ENCODE measurements at places on chromosomes 7 and 10.

DNA sequence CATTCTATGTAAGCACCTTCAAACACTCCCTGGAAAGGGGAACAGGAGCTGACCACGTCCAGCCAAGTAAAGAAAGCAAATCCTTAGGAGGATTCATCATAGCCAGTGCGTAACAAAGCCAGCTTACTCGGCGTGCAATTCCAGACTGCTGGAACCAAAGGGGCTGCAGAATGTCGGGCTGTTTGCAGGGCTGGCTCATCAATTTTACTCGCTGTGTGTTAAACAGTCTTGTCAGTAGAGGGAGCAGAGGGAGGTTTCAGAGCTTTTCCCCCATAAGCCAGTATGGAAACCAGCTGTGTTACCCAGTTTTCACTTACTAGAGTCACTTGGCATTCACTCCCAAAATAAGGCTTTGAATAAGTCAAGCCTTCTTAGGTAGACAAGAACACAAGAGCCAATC is 127.1 kb downstream of the KMT2E start:
- DNase-seq = peak; percentile 45

DNA sequence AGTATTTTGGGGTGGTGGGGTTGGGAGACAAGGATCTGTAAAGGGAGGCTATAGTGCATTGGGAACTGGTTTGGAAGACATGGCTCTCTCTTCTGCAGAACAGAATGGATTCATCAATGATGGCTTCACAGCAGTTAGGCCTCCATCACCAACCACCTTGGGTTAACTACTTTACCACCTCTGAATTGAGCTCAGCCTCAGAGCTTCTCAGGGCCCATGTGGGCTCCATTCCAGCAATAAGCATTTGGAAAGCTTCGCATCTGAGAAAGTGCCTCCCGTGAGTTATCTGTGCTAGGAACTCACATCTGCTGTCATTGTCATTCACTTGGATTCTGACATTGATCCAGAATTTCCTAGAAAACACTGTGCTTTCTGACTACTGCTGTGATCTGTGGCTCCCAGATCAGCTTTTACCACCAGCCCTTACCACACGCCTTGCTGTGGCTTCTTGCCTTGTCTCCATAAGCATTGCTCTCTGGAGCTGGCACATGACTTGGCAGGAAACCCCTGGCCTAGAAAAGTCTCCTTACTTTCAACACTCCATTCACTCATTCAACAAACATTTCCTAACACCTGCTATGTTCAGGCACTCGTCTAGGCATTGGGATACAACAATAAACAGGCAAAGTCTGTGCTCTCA is 70.7 kb upstream of the ADO start:
- DNase-seq = no peak

- DNase-seq = no peak
Measured at GRCh38 chr7:36088553-36088952, 64.5 kb upstream of the EEPD1 start.

DNA sequence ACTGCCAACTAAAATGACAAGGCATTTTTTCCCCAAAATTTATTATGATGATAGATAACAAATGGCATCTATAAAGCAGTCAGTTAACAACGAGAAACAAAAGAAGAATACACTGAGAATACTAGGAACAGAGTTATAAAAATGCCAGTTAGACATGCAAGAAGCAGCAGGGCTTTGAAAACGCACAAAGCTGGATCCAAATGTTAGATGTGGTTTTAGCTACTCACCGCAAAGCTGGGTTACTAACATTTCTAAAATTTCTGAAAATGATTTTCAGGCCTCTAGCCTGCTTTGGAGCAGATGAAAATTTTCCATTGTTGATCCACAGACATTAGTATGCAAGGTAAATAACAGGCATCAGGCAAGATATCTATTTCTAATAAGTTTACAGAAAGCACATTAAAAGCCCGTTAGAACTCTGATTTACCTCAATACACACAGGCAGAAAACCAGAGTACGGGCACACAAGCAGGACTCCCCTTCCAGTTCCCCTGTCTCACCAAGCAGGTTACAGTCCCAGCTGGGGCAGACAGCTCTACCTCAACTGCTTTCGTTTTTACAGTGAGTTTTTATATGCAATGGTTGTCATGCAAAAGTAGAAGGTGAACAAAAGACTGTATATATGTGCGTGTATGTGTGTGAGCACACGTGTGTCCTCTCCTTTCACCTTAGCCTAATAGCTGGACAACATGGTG is 37.9 kb downstream of the GLI3 start:
- DNase-seq = peak; percentile 61

DNA sequence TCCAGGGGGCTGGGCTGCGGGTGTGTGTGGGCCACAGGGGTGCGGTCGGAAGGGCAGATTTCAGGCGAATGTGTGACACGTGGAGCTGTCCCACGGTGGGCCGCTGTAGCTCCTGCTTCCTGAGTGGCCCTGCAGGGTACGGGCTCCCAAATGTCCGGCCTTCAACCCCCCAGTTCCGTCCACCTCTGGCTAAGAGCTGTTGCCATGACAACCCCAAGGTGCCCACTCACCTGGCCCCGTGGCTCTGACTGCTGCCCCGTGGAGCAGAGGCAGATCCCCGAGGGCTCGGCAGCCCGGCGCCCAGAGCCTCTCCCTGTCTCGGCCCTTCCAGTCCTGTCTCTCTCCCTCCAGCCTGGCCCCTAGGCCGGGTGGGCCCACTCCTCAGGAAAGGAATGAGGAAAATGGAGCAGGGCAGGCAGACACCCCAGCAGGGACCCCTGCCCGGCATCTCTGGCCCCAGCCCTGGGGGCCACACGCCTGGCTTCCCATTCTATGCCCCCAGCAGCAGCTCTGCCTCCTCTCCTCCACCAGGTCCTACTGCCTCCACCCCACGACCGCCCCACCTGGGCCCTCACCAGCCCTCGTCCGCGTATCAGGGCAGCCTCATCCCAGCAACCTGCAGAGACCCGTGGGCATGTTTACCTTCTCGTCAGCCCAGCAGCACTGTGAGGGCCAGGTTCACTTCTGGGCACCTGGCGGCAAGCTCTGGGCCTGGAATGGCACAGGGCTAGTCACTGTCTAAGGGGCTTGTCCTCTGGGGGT is 215.6 kb downstream of the ELFN1 start:
- DNase-seq = no peak

DNA sequence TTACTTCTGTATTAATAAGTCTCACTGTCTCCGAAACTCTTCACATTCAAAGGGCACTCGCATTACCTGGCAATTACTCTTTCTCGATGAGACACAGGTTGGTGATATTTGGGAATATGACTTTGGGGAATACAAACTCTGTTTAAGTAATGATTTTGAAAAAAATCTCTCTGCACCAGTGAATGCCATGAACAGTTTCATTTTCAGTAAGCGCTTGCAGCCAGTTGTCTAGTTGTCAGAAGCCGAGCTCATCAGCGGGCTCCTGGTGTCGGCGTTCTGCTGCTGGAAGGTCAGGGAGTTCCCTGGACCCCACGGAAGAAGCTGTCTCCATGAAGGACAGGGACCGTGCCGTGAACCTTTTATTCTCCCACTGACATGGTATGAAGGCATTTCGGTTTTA is 57.7 kb downstream of the PTPRE start:
- no peak for DNase-seq

GRCh38 chr7:80707318-80707717 is 68.9 kb downstream of the CD36 start:
- no peak for DNase-seq

DNA sequence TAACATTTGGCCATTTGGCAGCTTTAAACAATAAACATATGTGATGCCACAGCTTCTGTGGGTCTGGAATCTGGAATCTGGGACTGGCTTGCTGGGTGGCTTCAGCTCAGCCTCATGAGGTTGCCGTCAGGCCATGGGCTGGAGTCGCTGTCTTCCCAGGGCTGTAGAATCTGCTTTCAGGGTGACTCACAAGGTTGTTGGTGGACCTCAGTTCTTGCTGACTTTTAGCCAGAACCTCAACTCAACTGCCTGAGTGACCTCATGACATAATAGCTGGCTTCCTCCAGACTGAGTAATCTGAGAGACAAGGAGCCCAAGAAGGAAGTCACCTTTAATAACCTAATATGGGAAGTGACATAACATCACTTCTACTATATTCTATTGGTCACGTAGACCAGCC is 44.6 kb upstream of the TSPAN13 start:
- peak; percentile 97 for DNase-seq

- peak; percentile 79 for DNase-seq
Measured at GRCh38 chr10:110758898-110759297, 112.8 kb upstream of the PDCD4 start.

- no peak for DNase-seq
Measured at GRCh38 chr7:22751341-22751740, 24.3 kb downstream of the IL6 start.

DNA sequence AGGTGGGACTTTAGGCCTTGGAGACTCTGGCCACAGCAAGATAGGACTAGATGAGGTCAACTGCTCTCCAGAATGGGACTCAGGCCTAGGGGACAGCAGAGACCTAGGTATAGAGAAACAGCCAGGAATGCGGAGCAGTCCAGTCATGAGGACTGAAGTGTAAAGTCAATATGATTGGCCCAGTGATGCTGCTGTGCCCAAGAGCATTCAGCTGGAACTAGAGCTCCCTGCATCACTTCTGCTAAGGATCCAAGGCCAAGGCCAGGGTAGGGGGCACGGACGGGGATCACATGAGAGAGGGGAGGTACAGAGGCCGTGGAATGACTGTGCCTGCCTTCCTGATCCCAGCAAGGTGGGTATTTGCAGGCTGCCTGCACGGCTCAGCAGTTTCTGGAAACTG is 237.9 kb downstream of the FRMD4A start:
- DNase-seq = no peak

DNA sequence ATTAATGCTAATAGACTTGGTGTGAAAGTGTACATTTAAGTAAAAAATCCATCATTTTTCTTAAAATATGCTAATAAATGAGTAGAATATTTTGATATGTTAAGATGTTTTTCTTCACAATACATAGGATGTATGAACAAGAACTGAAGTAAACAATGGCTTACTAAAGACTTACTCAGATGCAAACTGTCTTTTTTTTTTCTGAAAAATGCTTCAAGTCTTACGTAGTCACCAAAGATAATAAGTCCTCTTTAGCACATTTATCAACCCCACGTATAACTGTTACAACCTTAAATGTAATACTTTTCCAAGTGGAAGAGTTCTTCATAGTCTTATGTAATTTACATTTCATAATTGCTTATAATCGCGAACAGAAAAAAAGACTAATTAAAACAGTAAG is 54.8 kb downstream of the MDFIC start:
- DNase-seq = no peak

DNA sequence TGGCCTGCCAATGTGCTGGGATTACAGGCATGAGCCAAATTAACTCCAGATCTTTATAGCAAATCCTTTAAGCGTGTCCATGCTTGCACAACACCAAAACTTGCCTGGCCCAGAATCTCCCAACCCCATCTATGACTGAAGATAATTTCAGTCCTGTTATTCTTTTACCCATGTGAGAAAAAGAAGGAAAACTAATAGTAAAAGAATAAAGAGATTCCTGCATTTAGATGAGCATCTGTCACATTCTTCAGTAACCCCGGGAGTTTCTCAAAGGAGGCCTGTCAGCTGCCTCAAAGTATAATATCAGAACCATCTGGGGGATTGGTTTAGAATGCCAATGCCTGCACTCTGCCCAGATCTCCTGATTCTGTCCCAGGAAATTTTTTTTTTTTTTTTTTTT is 158.1 kb upstream of the KMT2E start:
- no peak for DNase-seq

GRCh38 chr7:81260152-81260551 is 341.3 kb upstream of the SEMA3C start:
- no peak for DNase-seq

DNA sequence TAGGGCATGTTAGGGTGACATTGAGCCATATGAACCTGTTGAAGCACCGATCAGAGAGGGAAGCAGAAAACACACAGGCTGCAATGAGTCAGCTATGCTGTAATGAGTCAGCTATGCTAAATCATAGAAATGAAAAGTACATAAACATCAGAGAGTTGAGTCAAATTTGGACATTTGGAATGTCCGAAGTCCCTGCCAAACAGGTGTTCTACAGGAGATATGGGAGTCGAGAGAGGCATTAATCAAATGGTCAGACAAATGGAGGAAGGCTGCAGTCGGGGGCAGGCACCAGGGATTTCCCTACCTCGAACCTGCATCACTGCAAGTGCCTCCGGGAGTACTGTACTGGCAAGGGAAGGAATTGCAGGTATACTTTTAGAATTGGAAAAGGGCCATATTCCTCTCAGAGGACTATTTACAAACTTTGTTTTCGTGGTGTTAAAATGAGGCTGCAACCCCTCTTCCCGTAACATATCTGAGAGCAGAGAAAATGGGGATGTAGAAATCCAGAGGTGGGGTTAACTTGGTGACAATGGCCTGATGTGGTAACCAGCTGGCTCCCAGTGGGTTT is 8.8 kb upstream of the ZC3HAV1 start:
- DNase-seq = peak; percentile 41

- DNase-seq = no peak
Measured at GRCh38 chr7:130288829-130289228, 4.1 kb upstream of the CPA4 start.

DNA sequence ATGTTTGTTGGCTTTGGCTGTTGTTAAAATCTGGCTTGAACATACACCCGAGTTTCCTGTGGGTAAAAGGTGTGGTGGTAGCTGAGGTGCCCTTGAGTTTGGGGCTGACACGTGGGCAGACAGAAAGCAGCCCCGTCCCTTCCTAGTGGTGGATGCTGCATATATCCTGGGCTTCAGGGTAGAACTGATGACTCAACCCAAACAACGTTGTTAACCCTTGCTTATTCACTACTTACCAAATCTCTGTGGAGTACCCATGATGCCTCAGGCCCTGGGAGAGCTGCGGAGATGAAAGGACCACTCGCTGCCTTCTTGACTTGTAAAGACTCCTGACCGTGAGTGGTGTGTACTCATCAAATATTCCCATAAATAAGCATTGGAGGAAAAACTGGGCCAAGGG is 245.1 kb downstream of the RAB11FIP2 start:
- DNase-seq = no peak

DNA sequence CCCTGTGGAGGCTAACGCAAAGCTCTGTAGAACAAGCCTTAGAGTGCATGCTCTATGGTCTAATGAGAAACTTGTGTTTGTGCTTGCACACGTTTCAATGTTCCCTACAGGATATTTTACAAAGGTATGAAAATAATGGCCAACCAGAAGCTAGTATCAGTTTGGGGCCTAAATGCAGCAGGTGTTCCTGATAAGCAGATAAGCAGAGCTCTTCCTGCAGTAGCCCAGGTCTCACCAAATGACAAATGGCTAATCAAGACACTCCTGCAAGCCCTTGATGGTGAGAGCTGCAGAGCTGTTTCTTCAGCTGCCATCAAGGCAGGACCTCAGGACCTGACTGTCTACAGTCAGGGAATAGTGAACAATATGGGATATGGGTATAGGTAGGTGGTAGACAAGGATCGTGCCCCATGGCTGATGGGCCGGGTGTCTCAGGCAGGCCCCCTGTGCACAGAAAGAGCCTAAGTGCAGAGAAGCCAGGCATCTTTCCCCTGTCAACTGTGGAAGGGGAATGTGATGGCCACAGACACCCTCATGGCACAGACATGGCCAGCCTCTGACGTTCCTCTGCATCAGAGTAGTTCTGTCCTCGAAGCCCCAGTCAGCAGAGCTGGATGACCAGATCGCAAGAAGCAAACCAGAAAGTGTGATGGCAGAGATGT is 23.2 kb upstream of the RASSF4 start:
- no peak for DNase-seq

GRCh38 chr7:12968836-12969422 is 281.5 kb downstream of the ARL4A start:
- DNase-seq = no peak
